ENCODE measurements at places on chromosomes 3 and 15.

- DNase-seq, result peak; percentile 21
Observed at GRCh38 chr3:169430707-169431404, 232.7 kb downstream of the MECOM start.

- no peak for DNase-seq
Observed at GRCh38 chr3:41701191-41701698, 260.7 kb downstream of the ULK4 start.

DNA sequence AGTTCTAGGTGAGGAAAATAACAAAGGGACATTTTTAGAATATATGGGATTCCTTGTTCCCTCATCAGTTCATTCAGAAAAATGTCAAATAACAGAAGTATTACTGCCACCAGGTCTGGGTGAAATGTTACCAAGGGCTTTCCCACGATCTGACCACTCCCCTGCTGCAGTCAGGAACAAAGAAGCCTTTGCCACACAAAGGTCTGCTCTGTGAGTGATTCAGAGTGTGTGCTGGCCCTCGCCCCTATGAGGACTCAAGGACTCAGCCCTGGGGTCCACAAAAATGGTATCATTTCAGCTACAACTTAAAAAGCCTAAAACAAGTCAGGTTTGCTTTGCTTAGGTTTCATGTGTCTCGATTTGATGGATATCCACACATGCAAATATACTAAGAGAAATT, 5.0 kb downstream of the MKRN3 start:
- no peak for DNase-seq

GRCh38 chr15:25767356-25768151, 95.6 kb downstream of the ATP10A start:
- DNase-seq, result no peak

DNA sequence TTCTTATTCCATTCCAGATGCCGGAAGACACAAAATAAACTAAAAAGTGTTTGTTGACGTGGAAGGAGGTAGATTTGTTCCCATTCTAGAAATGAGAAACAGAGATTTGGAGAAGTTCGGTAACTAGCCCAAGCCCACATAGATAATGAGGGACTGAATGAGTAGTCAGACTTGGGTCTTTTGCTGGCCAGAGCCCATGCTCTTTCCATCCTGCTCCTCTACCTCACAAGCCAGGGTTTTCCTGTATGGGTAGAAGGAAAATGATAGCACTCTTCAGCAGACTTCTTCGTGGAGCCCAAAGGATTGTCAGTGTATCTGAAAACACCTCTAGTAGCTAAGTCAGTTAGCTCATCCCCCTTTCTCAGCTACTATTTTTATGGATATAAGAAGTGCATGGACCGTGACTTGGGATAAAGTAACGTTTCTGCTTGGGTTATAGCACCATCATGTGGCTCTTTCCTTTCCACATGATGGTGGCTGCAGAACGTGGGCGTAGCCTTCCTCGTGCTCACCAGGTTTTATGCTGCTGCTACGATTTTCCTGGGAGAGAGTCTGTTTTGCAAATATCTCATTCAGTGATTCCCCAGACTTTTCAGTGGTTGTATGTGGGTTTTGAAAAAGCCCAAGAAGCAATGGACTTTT, 84.6 kb downstream of the DGKG start:
- DNase-seq, result no peak

GRCh38 chr3:36969540-36970432, 23.1 kb downstream of the EPM2AIP1 start:
- DNase-seq, result no peak

DNA sequence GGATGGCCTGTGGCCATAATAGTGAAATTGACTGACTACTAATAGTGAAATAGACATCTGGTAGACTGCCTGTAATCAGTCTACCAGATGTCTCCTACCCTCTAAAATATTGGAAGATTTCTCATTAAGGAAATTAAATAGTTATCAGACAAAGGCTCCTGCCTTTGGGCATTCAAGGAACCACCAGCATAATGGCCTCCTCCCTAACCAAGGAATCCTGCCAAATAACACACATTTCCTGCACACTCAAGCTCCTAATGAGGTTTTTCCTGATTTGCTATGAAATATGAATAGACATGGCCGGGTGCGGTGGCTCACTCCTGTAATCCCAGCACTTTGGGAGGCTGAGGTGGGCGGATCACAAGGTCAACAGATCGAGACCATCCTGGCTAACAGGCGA, 14.6 kb downstream of the NUSAP1 start:
- no peak for DNase-seq

DNA sequence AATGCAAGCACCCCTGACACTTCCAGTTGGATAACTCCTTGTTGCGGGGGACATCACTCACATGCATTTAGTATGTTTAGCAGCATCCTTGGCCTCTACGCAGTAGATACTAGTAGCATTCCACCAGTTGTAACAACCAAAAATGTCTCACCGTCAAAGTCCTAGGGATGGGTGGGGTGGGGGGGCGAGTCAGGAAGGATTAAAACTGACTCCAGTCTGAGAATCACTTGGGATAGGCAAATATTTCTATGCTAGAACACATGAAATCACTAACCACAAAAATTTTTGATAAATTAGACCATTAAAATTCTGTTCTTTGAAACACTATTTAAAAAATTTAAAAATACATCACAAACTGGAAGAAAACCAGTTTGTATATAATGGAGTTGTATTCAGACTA, 18.0 kb downstream of the ICE2 start:
- DNase-seq, result no peak

- no peak for DNase-seq
Observed at GRCh38 chr3:106215047-106215446, 346.2 kb upstream of the CBLB start.

DNA sequence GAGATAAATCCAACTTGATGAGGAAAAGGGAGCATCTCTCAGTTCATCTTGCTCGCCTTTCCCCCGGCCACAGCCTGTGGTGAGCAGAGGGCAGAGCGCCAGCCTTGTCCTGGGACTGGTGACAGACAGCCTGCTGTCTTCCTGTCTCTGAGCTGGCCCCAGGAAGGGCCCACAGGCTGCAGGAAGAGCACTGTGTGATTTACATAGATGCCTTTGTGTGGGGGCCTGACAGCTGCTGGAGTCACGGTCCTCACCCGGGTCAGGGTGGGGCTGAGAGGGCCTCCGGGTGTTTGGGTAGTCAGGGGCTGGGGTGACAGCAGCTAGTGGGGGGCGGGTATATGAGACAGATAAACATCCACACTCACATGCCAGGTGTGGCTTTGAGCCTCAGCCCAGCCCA, 29.3 kb downstream of the PLA2G4D start:
- DNase-seq, result no peak

- DNase-seq, result no peak
Observed at GRCh38 chr3:25540273-25540672, 112.2 kb downstream of the RARB start.

DNA sequence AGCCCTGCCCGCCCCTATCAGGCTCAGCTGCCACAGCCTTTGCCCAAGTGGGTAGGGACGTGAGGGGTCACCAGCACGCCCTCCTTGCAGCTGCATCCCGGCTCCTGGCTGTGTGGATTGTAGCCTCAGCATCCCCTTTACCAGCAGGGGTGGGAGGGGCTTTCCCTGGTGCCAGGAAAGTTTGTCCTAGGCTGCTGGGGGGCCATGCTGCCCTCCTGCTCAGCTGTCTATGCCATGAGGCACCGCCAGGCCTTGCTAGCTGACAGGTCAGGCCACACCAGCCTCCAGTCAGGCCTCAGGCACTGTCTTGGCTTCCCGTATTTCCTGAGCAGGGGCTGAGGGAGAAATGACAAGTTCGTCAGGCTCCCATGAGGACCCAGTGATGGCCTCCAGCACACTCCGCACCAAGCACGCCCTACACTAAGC, 32.3 kb downstream of the TKT start:
- no peak for DNase-seq

DNA sequence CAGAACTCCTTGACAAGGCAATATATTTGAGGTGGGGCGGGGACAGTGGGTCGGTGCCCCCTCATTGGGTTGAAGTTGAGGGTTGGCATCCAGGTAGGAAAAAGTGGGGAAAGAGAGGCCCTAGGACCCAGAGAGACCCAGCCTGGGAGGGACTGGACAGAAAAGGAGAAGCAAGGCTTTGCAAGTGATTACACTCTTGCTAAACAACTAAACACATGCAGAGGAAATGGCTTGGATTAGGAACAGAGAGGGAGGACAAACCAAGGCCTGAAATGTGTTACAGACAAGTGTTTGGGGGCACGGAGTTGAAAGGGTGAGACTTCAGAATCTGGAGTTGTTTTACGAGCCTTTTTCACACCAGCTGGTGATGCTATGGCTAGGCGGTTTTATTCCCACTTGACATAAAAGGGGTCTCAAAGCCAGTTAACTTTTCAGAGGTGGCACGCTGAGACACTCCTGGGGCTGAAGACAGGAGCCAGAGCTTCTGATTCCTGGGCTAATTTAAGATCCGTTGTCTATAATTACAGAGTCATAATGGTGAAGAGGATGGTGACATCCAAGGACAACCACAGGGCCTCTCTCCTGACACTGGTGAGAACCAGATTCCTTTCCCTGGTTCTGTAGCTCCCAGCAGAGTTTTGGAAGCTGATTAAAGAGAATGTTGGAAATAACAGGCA, 7.7 kb upstream of the KCTD6 start:
- DNase-seq, result no peak

GRCh38 chr15:73679180-73679579, 5.0 kb upstream of the CD276 start:
- no peak for DNase-seq

DNA sequence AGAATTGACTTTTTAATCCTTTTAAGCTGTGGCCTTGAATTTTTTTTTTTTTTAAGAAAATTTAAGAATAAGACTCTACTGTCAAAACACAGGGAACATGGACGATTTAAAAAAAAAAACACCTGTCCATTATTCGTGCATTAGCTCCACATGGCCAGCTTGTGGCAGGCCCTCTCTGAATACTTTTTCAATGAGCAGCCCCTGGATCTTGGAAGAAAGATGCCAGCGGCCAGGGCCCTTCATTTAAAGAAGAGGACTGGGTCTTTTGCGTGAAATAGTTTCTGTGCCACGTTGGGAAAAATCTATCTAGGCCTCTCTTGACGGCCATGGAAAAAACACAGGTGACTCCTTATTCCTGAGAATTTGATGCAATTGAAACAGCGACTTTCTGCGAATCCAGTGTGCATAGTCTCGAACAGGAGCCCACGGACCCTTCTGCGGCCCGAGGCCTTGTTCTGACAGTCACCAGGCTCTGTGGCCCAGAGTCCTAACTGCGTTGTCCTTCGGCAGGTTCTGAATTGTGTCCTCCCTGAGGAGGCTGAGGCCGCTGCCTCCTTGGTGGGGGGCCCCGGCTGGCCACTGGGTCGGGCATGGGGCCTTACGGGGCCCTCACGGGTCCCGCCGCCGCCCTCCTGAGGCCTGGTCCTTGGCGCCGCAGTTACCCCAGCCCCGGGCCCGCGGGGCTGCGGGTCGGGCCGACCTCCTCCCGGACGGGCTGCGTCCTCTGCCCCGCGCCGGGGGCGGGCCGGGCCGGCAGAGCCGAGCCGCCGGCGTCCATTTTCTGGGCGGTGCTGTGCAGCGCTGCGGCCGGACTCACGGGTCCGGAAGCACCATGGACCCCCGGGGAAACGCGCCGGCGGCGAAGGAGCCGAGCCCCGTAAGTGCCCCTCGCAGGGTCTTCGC, 33.5 kb downstream of the ZBTB38 start:
- DNase-seq, result no peak

DNA sequence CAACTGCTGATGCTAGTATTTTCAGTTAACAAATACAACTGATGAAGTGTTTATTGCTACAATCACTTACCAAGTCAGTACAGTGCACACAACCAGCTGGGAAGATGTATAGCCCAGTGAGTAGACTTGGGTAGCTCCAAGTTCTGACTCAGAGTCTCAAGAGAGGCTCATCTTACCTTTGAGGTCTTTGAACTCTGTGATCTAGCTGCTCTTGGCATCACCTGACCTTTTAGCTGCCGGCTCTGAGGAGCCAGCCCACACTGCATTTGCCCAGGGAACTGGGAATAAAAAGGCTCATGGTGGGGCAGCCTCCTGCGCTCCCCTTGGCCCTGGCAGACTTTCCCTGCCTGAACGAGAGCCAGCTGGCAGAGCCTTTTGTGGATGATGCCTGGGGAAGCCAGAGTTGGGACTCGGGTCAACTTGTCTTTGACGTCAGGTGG, 82.6 kb downstream of the CEMIP start:
- no peak for DNase-seq

GRCh38 chr3:73280746-73281145, 219.3 kb downstream of the EBLN2 start:
- DNase-seq, result no peak

DNA sequence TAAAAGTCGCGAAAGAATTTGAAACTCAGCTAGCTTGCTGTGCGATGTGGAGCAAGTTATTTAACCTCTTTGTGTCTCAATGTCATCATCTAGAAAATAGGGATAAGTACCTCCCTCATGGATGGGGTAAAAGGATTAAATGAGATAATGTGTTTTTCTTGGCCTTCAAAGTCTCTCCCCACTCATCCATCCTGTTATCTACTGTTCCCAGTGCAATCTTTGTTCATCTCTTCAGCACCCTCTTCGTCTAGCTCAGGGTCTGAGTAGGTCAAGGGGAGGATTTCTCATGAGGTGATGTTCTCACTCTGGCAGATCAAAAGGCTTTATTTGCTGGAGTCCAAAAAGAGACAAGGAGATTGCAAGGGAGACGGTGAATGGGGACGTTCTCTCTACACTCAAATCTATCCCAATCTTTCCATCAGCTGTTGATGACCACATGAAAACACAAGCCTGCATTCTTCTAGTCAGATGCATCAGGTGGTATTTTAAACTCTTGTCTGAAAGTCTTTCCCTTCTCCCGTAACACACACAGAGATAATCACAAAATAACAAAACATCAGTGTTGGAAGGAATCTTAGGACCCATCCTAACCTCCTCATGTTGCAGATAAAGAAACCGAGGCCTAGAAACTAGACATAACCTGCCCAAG, 1.3 kb downstream of the MESD start:
- no peak for DNase-seq
